ENCODE measurements at places on chromosomes 7 and 10. TPM values are rescaled to one million over a fixed set of nuclear protein-coding genes. Genes with fewer than 3 reads are reported as not detected.

DNA sequence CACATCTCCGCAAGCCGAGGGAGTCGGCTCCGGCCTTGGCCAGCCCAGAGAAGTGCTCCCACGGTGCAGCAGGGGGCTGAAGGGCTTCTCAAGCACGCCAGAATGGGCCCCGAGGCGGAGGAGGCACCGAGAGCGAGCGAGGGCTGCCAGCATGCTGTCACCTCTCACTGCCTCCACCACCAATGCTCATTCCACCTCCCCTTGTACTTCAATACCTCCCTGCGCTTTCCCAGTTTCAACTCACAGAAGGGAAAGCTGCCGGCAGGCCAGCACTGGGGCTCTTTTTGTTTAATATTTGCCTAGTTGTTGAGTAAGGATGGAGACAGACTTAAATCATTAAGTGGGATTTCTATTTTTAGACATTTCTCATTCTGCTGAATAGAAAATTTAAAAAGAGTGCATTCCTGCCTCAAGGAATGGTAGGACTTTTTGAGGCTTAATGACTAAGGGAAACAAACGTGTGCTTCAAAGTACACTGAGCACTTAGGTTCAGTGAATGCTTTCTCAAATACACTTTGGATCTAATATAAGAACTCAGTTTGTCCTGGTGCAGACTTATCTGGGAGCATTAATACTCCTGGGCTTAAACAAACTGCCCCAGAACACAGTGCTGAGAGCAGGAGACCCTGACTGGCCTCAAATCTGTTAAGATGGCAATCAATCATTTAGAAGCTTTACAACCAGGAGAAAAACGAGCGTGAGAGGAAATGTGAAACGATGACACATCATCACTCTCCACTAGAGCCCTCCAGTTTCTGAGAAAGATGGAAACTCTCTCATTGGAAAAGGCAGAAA is 131.2 kb downstream of the RALA start:
- H3K36me3 ChIP-seq, result peaks cover 8% of the 10 kb centered on the region
- H3K4me3 ChIP-seq, result no peak overlapping the region
- peak overlapping the region; percentile 78 for H3K27ac ChIP-seq
- H3K4me1 ChIP-seq, result peaks cover 19% of the 10 kb centered on the region
- no peak for DNase-seq
- no peaks in the 10 kb centered on the region for H3K27me3 ChIP-seq

DNA sequence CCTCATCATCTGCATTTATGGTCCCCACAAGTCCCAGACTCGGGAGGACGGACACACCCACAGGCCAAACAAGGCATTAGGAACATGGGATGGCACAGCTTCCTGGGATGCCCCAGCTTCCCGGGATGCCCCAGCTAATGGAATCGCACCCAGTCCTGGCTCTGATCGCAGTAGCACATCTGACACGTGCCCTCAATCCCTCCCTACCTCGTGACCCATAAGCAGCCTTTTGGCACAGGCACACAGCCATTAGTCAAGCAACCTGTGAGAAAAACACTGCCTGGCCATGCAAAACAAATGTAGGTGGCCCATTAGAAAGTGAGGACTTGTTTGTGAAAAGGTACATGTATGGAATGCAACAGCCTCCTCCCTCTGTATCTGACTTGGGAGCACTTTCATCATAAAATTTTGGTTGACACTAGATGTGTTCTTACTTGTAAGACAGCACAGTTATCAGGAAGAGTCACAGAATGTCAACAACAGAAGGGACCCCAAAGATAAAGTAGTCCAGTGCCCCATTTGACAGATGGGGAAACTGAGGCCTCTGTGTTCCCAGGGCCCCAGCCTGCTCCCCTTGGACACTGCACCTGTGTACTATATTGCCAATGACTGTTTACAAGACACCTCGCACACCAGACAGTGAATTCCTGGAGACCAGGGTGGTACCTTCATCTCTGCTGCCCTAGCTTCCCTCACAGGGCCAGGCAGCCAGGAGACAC is 34.4 kb downstream of the DLG5 start:
- H3K36me3 ChIP-seq, result no peaks in the 10 kb centered on the region
- no peak overlapping the region for H3K4me3 ChIP-seq
- no peak overlapping the region for H3K27ac ChIP-seq
- peaks cover 4% of the 10 kb centered on the region for H3K27me3 ChIP-seq

DNA sequence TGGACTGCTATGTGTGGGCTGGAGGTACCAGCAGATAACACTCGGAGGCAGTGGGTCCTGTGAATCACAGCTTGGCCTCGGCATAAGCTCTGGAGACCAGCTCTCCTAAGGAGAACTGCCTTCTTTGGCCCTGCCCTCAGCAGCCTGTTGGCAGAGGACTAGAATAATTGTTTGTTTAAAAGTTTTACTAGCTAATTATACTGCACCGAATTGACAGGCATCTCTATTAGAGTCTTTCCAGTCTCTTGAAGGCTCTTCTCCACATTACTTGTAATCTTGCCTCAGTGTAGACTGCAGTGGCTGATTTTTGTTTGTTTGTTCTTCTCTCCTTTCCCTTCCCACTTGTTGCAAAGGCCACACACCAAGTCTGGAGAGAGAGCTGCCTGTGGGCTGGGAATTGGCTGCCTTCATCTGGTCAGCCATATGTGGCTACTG is 183.2 kb downstream of the AUTS2 start:
- no peak overlapping the region for H3K27ac ChIP-seq
- H3K4me1 ChIP-seq, result no peaks in the 10 kb centered on the region
- no peak for DNase-seq
- no peak overlapping the region for H3K4me3 ChIP-seq
- no peaks in the 10 kb centered on the region for H3K36me3 ChIP-seq

Gene PRKAR1B
- total RNA-seq, result 49.9 TPM

GRCh38 chr10:28790146-28790545 is 112.8 kb downstream of the BAMBI start:
- DNase-seq, result no peak
- H3K4me1 ChIP-seq, result peaks cover 6% of the 10 kb centered on the region
- no peaks in the 10 kb centered on the region for H3K36me3 ChIP-seq

GRCh38 chr7:157684909-157685429 is 348.2 kb downstream of the DNAJB6 start:
- peaks cover 65% of the 10 kb centered on the region for H3K27me3 ChIP-seq
- peaks cover 18% of the 10 kb centered on the region for H3K4me1 ChIP-seq
- no peaks in the 10 kb centered on the region for H3K36me3 ChIP-seq
- no peak for DNase-seq
- no peak overlapping the region for H3K27ac ChIP-seq

Gene TDRD1
- 0.16 TPM for total RNA-seq

GRCh38 chr10:86073199-86073977 is 293.2 kb downstream of the GRID1 start:
- H3K27me3 ChIP-seq, result peaks cover 14% of the 10 kb centered on the region
- H3K4me1 ChIP-seq, result peaks cover 3% of the 10 kb centered on the region
- H3K4me3 ChIP-seq, result no peak overlapping the region
- H3K27ac ChIP-seq, result no peak overlapping the region
- DNase-seq, result no peak

Gene PRR15
- not detected for total RNA-seq

DNA sequence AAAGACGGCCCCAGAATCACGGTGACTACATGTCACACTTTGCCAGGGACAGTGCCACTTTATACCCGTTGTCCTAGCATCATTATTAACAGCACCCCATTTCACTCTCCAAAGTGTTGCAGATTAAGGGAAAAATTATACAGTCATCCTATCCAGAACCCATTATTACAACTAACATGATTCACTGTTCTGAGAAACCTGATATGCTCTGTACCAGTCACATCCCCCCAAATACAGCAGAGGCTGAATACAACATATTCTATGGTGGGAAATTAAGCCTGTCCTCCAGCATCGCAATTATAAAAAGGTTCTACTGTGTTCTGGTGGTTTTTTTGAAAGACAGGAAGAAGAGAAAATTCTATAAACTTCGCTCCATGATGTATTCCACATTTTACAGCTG is 162.1 kb downstream of the JAZF1 start:
- peaks cover 5% of the 10 kb centered on the region for H3K36me3 ChIP-seq
- no peak for DNase-seq
- H3K27me3 ChIP-seq, result no peaks in the 10 kb centered on the region
- peaks cover 8% of the 10 kb centered on the region for H3K4me1 ChIP-seq

DNA sequence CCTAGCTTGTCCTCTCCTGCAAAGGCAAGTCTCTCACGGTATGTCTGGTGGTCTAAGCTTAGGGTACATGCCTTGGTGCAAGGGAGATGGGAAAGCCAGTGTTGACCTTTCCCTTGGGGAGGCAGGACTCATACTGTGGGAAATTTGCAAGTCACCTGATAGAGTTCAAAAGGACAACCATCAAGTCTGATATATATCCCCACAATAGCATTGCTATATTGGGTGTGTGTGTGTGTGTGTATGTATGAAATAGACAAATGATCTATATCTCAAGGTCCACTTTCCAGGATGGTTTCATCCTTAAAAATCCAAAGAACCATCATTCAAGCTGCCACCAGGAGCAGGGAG is 12.2 kb upstream of the FFAR4 start:
- no peaks in the 10 kb centered on the region for H3K4me1 ChIP-seq
- no peak overlapping the region for H3K27ac ChIP-seq
- H3K4me3 ChIP-seq, result no peak overlapping the region
- peaks cover 3% of the 10 kb centered on the region for H3K27me3 ChIP-seq
- no peak for DNase-seq

DNA sequence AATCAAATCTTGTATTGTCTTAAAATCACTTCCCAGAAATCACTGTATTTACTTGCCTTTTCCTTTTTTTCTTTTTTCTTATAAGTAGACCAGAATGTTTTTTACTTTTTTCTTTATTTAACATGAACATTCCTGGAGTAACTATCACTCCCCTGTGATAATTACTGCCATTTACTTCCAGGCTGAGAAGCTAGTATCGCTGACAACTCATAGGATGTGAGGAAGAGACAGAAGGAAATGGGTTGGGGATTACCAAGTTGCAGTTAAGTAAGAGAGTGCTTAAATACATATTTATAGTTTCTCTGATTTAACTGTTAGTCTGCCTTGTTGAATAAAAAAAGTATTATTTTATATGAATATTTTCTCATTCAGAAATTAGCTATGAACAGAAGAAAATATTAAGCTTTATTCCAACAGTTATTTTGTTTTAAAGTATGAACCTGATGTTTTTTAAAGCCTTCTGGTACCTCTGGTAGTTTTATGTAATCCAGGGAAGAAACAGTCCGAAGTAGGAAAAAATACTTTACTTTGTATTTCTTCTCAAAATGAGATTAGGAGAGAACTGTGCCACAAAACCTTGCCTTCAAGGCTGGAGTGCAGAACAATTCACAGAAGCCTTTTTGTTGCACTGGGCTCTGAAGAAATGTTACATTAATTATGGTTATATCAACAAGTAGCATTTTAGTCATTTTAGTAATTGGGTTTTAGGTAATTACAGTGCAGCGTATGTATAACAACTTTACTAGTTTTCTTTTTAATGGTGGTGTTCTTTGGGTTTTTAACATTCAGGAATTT is 72.8 kb downstream of the SHOC2 start:
- H3K27me3 ChIP-seq, result no peaks in the 10 kb centered on the region
- H3K4me3 ChIP-seq, result peak overlapping the region; percentile 48
- peak overlapping the region; percentile 46 for H3K27ac ChIP-seq
- H3K36me3 ChIP-seq, result peaks cover 30% of the 10 kb centered on the region

- no peak overlapping the region for H3K4me3 ChIP-seq
- H3K27ac ChIP-seq, result no peak overlapping the region
- peaks cover 6% of the 10 kb centered on the region for H3K27me3 ChIP-seq
These were observed 305.1 kb downstream of the AUTS2 start for GRCh38 chr7:69903410-69903809.

Gene CDHR1
- total RNA-seq, result 2.4 TPM

Gene TACR2
- not detected for total RNA-seq

DNA sequence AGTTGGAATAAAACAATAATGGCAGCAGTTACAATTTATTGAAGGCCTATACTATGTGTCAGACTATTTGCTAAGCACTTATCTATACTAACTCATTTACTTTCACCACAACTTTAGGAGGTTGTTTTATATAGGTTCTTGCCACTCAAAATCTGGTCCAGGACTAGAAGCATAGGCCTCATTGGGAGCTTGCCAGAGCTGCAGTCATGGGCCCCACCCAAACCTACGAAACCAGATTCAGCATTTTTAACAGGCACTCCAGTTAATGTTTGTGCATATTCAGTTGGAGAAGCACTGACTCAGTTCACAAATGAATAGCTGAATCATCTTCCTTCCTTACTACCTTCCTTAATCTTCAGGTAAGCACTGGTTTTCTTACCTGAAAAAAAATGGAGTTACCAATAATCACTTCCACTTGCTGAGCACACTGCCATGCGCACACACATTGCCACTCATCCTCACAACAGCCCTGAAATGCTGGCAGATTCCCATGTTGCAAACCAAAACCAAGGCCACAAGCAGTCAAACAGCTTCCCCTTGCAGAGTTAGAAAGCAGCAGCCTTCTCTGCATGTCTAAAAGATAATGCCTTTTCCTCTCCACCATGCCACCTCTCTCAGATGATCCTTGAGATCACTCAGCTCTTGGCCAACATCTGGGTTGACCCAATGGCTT is 122.4 kb downstream of the SLC16A9 start:
- H3K4me3 ChIP-seq, result no peak overlapping the region
- no peaks in the 10 kb centered on the region for H3K4me1 ChIP-seq
- H3K27me3 ChIP-seq, result peaks cover 2% of the 10 kb centered on the region
- no peak overlapping the region for H3K27ac ChIP-seq
- H3K36me3 ChIP-seq, result no peaks in the 10 kb centered on the region

Measured in activated CD8-positive, alpha-beta T cell treated with anti-CD3 and anti-CD28 coated beads for 36 hours (primary cell).